ENCODE measurements at places on chromosomes 2 and 18.

DNA sequence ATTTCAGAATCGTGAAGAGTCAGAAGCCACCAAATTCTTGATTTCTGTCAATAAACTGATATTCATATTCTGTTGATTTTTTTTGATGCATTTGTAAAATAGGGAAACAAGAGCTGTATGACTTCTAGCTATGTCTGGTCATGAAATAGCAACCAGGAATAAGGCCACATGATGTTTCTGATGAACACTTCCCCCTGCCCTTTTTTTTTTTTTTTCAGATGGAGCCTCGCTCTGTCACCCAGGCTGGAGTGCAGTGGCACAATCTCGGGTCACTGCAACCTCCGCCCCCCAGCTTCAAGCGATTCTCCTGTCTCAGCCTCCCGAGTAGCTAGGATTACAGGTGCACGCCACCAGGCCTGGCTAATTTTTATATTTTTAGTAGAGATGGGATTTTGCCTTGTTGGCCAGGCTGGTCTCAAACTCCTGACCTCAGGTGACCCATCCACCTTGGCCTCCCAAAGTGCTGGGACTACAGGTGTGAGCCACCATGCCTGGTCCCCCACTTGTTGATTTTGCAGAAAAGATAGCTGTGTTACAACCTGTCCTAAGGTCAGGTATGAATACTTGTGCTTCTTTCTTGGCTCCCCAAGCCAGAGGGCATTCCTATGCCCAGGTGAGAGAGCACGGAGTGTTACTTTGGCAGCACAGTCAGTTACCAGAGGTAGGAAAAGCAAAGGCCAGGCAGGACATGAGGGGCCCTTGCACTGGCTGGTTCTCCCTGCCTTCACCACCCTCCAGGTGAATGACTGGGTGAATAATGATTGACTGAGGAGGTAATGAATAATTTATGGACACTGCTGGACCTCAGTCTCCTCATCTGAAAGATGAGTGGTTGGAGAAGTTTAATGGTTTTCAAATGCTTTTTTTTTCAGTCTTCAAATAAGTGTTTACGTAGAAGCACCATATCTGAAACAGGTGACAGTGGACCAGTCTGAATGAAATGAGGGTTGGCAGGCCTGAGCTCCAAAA, 39.6 kb downstream of the PAX8 start:
- no peak for DNase-seq

GRCh38 chr2:75251896-75252295, 52.6 kb upstream of the TACR1 start:
- no peak for DNase-seq

DNA sequence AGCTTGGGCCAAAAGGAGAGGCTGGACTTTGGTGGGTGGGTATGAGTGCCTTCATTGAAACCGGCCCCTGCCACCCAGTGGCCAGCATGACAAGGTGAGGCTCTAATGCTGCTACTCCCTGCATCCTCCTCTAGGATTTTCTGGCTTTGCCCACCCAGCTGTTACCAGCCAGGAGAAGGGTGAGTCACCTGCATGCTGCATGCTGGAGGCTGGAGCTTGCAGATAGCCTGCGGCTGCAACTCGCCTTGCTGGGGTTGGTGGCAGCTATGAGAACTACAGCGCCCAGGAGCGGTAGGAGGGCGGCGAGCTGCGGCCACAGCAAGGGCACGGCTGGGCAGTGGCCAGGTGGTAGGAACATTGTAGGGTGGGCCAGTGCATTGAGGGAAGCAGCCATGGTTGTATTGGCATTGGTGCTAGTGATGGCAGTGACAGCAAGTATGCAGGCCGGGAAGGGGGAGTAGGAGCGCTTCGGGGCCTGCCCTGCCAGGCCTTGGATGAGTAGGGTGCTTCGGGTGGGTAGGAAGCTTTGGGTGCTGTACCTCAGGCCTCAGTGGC, 75.4 kb upstream of the SLC35G4 start:
- no peak for DNase-seq

DNA sequence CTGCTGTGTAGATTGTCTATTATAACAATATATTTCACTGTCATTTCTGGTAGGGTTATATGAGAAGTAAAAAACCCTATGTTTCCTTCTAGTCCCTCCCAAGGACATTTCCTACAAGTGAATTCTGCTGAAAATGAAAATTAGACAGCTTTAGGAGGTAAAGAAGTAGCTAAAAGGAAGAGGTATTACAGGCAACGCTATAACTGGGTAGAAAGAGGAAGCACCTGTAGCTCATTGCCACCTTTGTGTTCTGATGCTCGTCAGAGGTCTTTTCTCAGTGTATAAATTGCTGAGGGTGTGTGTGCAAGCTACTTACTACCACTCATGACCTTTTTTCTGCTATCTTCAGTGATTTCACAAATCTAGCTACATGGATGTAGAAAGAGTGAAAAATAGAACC, 1.4 kb downstream of the DNAJC10 start:
- DNase-seq, result no peak

DNA sequence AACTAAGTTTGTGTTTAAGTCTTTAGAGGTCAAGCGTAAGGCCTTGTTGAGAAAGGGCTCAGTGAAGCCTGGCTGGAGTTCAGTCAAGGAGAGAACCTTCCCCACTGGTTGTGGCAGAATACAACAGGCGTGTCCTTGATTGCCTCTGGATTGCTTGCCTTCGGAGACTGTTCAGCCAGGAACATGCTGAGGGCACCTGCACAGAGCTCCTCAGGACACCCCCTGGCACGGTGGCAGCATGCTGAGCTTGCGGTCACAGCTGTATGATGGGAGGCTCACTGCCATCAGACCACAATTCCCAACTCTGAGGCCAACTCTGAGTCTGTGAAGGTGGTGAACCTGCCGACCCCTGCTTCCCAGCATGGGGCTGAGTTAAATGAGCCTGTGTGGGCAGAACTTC, 130.0 kb downstream of the LPIN1 start:
- DNase-seq, result no peak

GRCh38 chr2:62461707-62462106, 44.3 kb downstream of the TMEM17 start:
- no peak for DNase-seq

DNA sequence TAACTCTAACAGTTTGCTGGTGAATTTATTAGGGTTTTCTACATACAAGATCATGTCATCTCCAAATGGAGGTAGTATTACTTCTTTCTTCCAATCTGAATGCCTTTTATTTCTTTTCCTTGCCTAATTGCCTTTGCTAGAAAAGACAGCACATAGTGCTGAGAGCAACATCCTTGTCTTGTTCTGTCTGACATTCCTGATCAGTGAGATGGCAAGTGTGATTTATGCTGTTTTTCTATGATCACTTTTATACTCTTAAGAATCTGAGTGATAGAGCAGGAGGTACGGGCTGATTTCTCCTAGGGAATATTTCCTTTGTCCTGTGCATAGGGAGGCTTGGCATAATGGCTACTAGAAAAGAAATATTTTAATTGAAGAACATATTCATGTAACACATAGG, 17.3 kb downstream of the LYPD6B start:
- DNase-seq, result no peak

- DNase-seq, result no peak
Observed at GRCh38 chr2:232422051-232422450, 15.4 kb downstream of the ALPG start.

Measured in stimulated activated CD8-positive, alpha-beta memory T cell treated with anti-CD3 and anti-CD28 coated beads, Interleukin-2, amount 100 ng/mL, for 1 hour (primary cell).